Spleen (tissue), 13 donors: ENCODE measurements at places on chromosomes 7 and 10.

- H3K27me3 ChIP-seq = peaks cover 22% of the 10 kb centered on the region
- H3K4me3 ChIP-seq = no peak overlapping the region
- no peaks in the 10 kb centered on the region for H3K36me3 ChIP-seq
- DNase-seq = no peak
- no peak overlapping the region for H3K27ac ChIP-seq
Observed at GRCh38 chr7:93578762-93579161, 4.2 kb upstream of the CALCR start.

DNA sequence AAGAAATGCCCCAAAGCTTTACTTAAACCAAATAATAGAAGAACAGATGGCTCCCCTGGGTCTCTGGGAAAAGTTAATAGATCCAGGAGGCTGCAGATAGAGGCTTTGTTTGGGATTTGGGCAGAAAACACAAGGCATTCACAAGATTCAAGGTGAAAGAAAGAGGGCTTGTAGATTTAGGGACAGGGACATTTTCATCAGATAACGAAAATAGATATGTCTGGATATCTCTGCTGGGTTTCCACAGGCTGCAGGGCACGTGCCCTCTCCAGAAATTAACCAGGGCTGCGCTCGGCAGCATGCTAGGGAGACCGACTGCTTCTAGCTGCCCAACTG, 14.9 kb downstream of the CARD11 start:
- H3K27me3 ChIP-seq = no peaks in the 10 kb centered on the region
- no peak for DNase-seq
- no peaks in the 10 kb centered on the region for H3K36me3 ChIP-seq
- H3K27ac ChIP-seq = no peak overlapping the region

DNA sequence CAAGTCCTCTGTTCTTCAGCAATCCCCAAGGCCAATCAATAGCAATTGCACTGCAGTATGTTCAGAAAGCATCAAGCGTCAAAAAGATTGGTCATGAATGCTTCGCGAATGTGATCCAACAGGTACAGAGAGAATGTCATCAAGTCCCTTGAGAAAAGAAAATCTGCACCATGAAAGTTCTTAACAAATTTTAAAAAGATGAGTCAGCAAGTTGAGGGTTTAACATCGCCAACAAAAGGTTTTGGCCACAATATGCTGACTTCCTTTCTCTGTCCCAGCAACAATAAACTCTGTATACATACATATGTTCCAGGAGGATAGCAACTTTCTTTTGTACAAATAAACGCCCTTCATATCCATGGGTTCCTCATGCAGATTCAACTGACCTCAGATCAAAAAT, 168.5 kb upstream of the C7orf33 start:
- H3K4me3 ChIP-seq = no peak overlapping the region
- no peaks in the 10 kb centered on the region for H3K36me3 ChIP-seq
- H3K27ac ChIP-seq = no peak overlapping the region
- DNase-seq = no peak

GRCh38 chr7:16223963-16224707, 197.2 kb downstream of the CRPPA start:
- H3K27me3 ChIP-seq = no peaks in the 10 kb centered on the region
- no peak overlapping the region for H3K27ac ChIP-seq
- no peaks in the 10 kb centered on the region for H3K4me1 ChIP-seq
- H3K4me3 ChIP-seq = no peak overlapping the region
- no peaks in the 10 kb centered on the region for H3K36me3 ChIP-seq

GRCh38 chr7:139990571-139991268, 72.0 kb downstream of the PARP12 start:
- no peak for DNase-seq
- no peaks in the 10 kb centered on the region for H3K36me3 ChIP-seq
- H3K4me3 ChIP-seq = no peak overlapping the region
- no peaks in the 10 kb centered on the region for H3K27me3 ChIP-seq

- DNase-seq = no peak
- H3K4me1 ChIP-seq = no peaks in the 10 kb centered on the region
- H3K27ac ChIP-seq = no peak overlapping the region
- no peak overlapping the region for H3K4me3 ChIP-seq
- no peaks in the 10 kb centered on the region for H3K27me3 ChIP-seq
- H3K36me3 ChIP-seq = no peaks in the 10 kb centered on the region
Observed at GRCh38 chr10:91347529-91347928, 62.6 kb upstream of the HECTD2 start.

- no peaks in the 10 kb centered on the region for H3K36me3 ChIP-seq
- H3K27me3 ChIP-seq = no peaks in the 10 kb centered on the region
- no peak overlapping the region for H3K27ac ChIP-seq
- DNase-seq = no peak
- H3K4me1 ChIP-seq = no peaks in the 10 kb centered on the region
- no peak overlapping the region for H3K4me3 ChIP-seq
Observed at GRCh38 chr7:147541261-147541660, 1049.3 kb upstream of the C7orf33 start.

DNA sequence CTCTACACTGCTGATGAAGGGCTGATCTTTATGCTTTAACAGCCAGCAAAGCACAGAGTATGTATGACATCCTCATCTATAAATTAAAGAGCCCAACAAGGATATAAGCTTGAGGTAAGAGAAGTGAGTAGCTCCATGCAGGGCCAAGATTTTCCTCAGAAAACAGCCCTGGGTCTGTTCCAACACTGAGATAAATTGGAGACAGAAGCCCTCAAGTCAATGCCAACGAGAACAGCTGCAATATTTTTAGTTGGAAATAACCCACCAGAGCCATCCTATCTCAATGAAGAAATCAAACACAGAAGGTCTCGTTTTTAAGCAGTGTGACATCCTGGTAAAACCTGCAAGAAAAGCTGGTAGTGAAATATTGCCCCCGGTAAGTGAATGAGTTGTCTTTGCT, 297.0 kb upstream of the AUTS2 start:
- no peak overlapping the region for H3K27ac ChIP-seq
- H3K27me3 ChIP-seq = no peaks in the 10 kb centered on the region
- no peaks in the 10 kb centered on the region for H3K4me1 ChIP-seq
- DNase-seq = no peak

DNA sequence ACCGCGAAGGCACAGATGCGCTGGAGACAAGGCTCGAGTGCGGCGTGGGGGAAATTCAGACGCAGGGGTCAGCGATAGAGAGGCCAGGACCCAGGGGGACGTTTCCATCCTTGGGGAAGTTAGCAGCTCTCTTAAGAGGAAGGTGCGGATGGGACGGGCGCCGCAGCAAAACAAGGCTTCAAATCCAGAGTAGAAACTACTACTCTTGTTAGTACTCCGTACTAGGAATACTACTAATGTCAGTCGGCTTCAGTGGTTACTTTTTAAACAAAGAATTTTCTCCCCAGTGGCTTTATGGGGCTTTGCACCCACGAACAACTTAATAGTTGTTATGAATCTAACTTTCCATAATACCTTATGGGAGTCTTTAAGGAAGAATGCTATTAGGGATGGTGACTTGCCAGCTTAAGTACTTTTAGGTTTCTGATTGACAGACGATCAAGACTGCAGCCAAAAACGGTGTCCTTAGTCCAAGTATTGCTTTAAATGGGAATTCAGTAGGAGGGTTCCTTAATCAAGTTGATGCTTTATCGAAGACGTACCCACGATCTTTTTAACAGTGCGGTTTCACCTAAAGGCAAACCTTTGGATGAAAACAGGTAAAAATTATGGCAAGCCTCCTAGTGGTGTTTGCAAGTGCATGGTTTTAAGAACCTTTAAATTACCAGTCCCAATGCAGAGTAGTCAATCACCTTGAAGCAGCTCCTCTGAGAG, 812 bp upstream of the IDE start:
- peaks cover 2% of the 10 kb centered on the region for H3K36me3 ChIP-seq
- peaks cover 63% of the 10 kb centered on the region for H3K4me1 ChIP-seq
- peak overlapping the region; percentile 95 for H3K27ac ChIP-seq
- DNase-seq = no peak

DNA sequence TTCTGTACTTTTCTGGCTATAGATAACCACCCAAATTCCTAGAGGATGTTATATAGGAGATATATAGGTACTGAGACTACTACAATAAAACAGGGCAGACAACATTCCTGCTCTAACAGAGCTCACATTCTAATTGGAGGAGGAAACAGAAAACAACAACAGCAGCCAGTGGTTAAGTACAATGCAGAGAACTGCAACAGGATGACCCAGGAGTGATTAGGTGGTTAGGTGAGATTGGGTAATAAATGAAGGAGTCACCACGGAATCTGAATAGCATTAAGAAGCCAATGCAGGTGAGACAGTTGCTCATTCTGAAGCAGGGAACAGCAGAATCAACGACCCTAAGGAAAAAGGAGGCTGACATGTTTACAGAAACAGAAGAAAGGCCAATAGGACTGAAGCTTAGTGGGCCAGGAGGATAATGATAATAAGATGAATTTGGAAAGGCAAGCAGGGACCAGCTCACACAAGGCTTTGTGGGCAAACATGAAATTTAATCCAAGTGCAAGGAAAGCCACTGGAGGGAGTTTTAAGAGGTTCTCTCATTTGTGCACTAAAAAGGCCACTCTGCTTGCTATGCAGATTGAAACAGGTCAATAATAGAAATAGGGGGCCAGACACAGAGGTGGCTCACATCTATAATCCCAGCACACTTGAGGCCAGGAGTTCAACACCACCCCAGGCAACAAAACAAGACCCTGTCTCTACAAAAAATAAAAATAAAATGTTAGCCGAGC, 16.9 kb upstream of the REEP3 start:
- no peak overlapping the region for H3K27ac ChIP-seq
- H3K4me3 ChIP-seq = no peak overlapping the region
- H3K27me3 ChIP-seq = no peaks in the 10 kb centered on the region

GRCh38 chr10:116952729-116953128, 52.3 kb downstream of the SHTN1 start:
- H3K4me3 ChIP-seq = no peak overlapping the region
- H3K27me3 ChIP-seq = no peaks in the 10 kb centered on the region
- H3K36me3 ChIP-seq = no peaks in the 10 kb centered on the region
- H3K4me1 ChIP-seq = no peaks in the 10 kb centered on the region
- no peak for DNase-seq

- peaks cover 62% of the 10 kb centered on the region for H3K27me3 ChIP-seq
- no peaks in the 10 kb centered on the region for H3K36me3 ChIP-seq
- peaks cover 8% of the 10 kb centered on the region for H3K4me1 ChIP-seq
- H3K27ac ChIP-seq = peak overlapping the region; percentile 76
- peak overlapping the region; percentile 47 for H3K4me3 ChIP-seq
Observed at GRCh38 chr7:108001764-108002725, 916 bp downstream of the LAMB1 start.

- DNase-seq = no peak
- no peaks in the 10 kb centered on the region for H3K36me3 ChIP-seq
- no peak overlapping the region for H3K4me3 ChIP-seq
Observed at GRCh38 chr7:70288781-70289456, 690.6 kb downstream of the AUTS2 start.

GRCh38 chr10:58473976-58474375, 38.7 kb upstream of the BICC1 start:
- no peak overlapping the region for H3K4me3 ChIP-seq
- H3K27ac ChIP-seq = no peak overlapping the region
- H3K4me1 ChIP-seq = no peaks in the 10 kb centered on the region
- DNase-seq = no peak
- no peaks in the 10 kb centered on the region for H3K27me3 ChIP-seq

GRCh38 chr10:101272229-101272868, 43.1 kb upstream of the LBX1 start:
- H3K4me3 ChIP-seq = no peak overlapping the region
- H3K27me3 ChIP-seq = no peaks in the 10 kb centered on the region
- H3K27ac ChIP-seq = no peak overlapping the region
- no peaks in the 10 kb centered on the region for H3K36me3 ChIP-seq

- DNase-seq = peak; percentile 64
- H3K4me3 ChIP-seq = no peak overlapping the region
- no peak overlapping the region for H3K27ac ChIP-seq
- H3K36me3 ChIP-seq = peaks cover 20% of the 10 kb centered on the region
- no peaks in the 10 kb centered on the region for H3K27me3 ChIP-seq
Observed at GRCh38 chr10:356452-356851, 221.2 kb downstream of the ZMYND11 start.

- no peak overlapping the region for H3K27ac ChIP-seq
- no peak for DNase-seq
- no peaks in the 10 kb centered on the region for H3K27me3 ChIP-seq
- H3K4me1 ChIP-seq = peaks cover 36% of the 10 kb centered on the region
- no peaks in the 10 kb centered on the region for H3K36me3 ChIP-seq
- H3K4me3 ChIP-seq = no peak overlapping the region
Observed at GRCh38 chr10:72736176-72736827, 44.4 kb downstream of the MCU start.

- H3K4me3 ChIP-seq = no peak overlapping the region
- no peak for DNase-seq
- H3K4me1 ChIP-seq = no peaks in the 10 kb centered on the region
- no peaks in the 10 kb centered on the region for H3K36me3 ChIP-seq
- no peak overlapping the region for H3K27ac ChIP-seq
- H3K27me3 ChIP-seq = no peaks in the 10 kb centered on the region
Observed at GRCh38 chr7:87712571-87712970, 84.4 kb downstream of the RUNDC3B start.

DNA sequence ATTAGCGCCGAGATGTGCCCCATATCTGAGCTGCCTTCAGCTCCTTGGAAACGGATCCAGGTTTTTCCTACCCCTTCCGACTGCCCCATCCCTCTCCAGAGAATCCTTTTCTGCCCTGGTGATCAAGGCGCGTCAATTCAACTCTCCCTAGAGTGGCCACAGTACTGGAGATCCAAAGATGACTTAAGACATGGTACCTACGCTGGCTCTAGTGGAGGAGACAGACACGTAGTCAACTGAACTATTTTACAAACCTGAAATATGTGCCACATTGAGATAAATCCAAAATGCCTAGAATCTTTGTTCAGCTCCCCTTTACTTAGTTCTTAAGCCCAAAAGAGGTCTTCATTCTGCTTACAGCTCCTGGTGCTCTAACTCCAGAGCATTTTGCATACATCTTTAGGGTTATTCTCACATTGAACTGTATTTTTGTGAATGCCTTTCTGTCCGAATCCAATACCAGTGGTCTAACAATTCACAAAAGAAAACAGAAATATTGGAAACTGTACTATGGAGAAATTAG, 444 bp upstream of the TNPO3 start:
- H3K27me3 ChIP-seq = no peaks in the 10 kb centered on the region
- H3K4me3 ChIP-seq = peak overlapping the region; percentile 82

GRCh38 chr10:118870467-118871243, 115.9 kb upstream of the CACUL1 start:
- H3K4me1 ChIP-seq = peaks cover 4% of the 10 kb centered on the region
- H3K36me3 ChIP-seq = no peaks in the 10 kb centered on the region
- no peak for DNase-seq

- H3K4me3 ChIP-seq = no peak overlapping the region
- H3K4me1 ChIP-seq = peaks cover 69% of the 10 kb centered on the region
- no peaks in the 10 kb centered on the region for H3K27me3 ChIP-seq
- DNase-seq = no peak
Observed at GRCh38 chr10:62852961-62853702, 37.0 kb upstream of the EGR2 start.

- no peak overlapping the region for H3K4me3 ChIP-seq
- no peak for DNase-seq
- H3K27me3 ChIP-seq = no peaks in the 10 kb centered on the region
- no peaks in the 10 kb centered on the region for H3K36me3 ChIP-seq
Observed at GRCh38 chr7:111763221-111763801, 201.0 kb upstream of the IMMP2L start.

- H3K4me1 ChIP-seq = peaks cover 39% of the 10 kb centered on the region
- no peaks in the 10 kb centered on the region for H3K36me3 ChIP-seq
- no peak overlapping the region for H3K4me3 ChIP-seq
- H3K27ac ChIP-seq = no peak overlapping the region
Observed at GRCh38 chr10:133229265-133230043, 563 bp upstream of the UTF1 start.
